Tongue (tissue), 3 donors: ENCODE measurements at places on chromosomes 1 and 21.
A peak's percentile ranks its signal among the peaks of the same experiment; 100 is the strongest.

DNA sequence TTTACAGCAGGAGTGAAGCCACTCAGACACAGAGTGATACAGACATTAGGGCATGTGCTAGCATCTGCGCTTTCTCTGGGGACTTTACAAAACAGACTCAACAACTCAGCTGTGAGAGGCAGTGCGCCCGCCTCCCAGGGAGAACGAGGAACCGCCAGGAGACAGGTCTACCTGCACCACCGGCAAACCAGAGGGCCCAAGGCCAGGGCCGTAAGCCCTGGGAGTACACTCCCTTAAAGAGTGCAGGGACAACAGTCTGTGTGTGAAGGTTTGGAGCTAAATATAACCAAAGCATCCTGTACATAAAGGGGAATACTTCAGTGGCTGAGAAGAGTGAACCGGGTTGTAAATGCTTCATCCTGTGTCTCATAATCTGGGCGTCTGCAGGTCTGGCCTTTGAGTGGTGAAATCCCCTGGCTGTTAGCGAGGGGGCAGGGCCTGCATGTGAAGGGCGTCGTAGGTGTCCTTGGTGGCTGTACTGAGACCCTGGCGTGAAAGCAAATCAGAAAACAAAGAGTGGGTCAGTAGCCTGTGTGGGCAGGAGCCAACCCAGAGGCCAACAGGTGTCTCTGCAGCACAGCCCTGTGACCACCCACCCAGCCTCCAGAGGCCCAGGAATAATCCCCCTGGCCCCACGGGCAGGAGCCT is 86.9 kb downstream of the CD247 start:
- DNase-seq: no peak

- DNase-seq: no peak
These were observed 22.6 kb upstream of the IL20 start for GRCh38 chr1:206842854-206843253.

- DNase-seq: no peak
These were observed 170.9 kb upstream of the USP25 start for GRCh38 chr21:15558884-15559283.

DNA sequence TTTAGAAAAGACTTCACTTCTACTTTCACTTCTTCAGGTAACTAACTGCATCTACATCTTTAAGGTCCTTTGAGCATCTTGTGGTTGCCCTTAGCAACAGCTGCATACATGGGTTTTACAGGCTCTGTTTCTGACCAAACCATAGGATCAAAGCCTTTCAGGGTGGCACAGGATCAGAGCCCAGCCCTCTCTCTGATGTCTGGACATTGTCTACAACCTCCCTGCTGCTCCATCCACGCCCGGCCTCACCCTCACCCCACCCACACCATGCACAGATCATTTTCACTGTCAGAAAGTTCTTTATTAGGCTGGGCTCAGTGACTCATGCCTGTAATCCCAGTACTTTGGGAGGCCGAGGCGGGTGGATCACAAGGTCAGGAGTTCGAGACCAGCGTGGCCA is 5.2 kb downstream of the NCF2 start:
- DNase-seq: no peak

DNA sequence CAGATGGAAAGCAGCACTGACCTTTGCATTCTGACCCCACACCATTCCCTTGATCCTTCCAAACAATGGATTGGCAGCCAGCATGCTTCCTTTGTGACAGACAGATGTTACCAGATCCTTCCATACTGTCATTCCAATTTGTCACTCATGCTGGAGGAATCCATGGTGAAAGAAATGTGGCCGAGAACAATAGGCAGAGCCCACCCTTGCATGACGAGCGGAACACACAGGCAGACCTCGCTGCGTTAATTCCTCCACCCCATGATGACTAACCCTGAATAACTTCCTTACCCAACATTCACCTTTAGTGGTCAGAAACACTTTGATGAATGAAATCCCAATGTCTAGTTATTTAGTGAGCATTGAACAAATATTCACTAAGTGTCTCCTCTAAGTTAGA is 45.1 kb downstream of the PDPN start:
- DNase-seq: no peak

DNA sequence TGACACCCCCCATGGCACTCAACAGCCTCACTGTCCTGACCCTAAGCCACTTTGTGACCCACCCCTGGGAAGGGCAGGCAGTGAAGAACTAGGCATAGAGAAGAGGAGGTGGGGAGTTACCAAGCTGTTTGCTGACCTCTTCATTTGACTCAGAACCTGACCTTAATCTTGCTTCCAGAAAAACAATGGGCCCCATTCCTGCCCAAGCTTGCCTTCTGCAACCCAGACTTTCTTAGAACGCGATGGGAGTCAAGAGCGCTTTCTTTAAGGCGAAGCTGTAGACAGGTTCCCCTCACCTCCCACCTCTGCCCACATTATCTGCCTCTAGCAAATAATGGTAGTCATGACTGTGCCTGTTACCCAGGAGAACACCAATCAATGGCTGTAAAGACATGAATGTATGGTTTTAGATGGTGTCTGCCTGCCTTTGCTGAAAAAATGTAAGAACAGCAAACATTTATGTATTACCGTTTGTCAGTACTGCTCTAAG is 8.2 kb upstream of the CBR3 start:
- DNase-seq: no peak

DNA sequence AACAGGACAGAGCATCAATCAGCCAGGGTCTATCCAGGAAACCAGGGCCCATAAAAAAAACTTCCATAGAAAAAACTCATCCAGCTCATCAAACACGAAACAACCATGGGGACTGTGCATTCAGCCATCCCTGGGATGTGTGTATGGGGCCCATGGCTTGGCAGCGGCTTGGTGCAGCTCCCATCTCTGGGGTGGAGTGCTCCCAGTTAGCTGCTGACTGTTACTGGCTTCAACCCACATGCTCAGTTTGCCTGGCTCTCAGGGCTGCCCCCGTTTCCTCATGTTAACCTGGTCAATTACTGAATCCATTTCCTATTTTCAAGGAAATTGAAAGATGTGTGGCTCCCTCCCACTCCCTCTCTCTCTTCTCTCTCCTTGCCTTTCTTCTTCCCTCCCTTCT is 37.3 kb upstream of the STUM start:
- no peak for DNase-seq

- DNase-seq: no peak
These were observed 340.0 kb upstream of the DUSP10 start for GRCh38 chr1:222081859-222082258.

DNA sequence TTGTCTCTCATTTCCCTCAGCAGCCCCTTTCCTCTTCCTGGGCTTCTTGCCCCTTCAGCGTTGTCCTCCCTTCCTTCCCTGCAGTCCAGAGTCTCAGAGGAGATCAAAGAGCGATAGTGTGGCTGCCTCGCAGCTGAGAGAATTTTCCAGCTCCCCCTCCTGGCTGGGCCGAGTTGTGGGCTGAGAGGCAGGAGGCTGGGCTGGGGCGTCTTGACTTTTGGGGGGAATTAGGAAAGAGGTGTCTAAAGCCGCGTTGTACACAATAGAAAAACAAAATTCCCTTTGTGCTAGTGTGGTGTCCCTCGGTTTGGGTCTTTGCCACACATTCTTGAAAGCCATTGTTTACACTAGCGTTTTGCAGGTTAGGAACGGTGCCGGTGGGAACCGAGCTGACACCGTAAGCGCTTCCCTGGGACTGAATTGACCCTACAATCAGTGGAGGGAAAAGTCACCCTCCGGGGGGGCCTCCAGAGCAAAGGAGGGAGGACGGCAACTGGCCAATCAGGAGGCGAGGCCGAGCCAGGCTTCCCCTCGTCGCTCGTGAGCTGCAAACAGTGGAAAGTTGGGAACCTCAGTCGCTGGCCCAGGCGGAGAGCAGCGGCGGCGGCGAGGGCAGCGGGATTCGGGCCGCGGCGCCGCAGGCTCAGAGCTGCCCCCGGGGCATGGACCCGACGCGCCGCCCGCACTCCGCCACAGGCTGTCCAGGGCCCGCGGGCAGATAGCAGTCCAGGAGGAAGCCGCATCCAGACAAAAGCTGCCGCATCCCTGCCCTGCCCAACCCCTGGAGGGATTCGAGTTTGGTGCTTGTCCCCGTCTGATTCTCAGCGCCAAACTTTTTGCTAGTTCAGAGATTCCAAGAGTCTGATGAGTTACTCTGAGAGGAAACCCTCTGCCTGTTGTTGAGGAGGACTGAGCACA is at the start of gene HMCN1:
Gene HMCN1 (plus strand): TSS at position 574 of the 918 bp plus-strand sequence. CDS start 389 bp downstream, outside the sequence.
- peak; percentile 81 for DNase-seq

GRCh38 chr1:2283991-2284895 is 56.1 kb downstream of the SKI start:
- no peak for DNase-seq

GRCh38 chr1:43366179-43366578 is 1.6 kb downstream of the ELOVL1 start:
- peak; percentile 24 for DNase-seq

DNA sequence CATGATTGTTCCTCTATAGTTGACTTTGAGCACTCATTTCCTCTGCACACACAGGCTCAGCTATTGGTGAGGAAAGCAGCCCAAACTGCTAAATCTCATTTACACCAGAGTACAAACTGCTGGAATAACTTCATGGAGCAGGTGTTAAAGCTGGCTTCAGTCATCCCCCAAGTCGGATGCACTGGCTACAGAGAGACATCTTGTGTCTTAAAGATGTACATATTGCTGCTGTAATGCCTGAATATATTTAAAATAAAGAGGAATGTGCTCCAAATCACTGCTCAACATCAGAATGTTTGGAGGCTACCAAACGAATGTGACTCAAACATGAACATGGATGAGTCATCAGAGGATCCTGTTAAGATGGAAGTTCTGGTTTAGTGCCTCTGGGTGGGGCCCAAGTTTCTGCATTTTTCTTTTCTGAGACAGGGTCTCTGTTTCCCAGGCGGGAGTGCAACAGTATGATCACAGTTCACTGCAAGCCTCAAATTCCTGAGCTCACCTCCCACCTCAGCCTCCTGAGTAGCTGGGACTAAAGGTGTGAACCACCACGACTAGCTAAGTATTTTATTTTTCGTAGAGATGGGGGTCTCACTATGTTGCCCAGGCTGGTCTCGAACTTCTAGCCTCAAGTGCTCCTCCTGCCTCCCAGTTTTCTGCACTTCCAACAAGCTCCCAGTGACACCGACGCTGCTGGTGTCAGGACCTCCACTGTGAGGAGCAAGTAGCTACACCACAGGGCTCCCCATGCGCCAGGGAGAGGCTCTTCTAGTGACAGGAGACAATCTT is 79.0 kb upstream of the KRTAP19-8 start:
- DNase-seq: peak; percentile 55

GRCh38 chr1:85707267-85707989 is 805 bp downstream of the ZNHIT6 start:
- peak; percentile 2 for DNase-seq

- no peak for DNase-seq
These were observed 79.6 kb downstream of the DOP1B start for GRCh38 chr21:36236052-36236730.

DNA sequence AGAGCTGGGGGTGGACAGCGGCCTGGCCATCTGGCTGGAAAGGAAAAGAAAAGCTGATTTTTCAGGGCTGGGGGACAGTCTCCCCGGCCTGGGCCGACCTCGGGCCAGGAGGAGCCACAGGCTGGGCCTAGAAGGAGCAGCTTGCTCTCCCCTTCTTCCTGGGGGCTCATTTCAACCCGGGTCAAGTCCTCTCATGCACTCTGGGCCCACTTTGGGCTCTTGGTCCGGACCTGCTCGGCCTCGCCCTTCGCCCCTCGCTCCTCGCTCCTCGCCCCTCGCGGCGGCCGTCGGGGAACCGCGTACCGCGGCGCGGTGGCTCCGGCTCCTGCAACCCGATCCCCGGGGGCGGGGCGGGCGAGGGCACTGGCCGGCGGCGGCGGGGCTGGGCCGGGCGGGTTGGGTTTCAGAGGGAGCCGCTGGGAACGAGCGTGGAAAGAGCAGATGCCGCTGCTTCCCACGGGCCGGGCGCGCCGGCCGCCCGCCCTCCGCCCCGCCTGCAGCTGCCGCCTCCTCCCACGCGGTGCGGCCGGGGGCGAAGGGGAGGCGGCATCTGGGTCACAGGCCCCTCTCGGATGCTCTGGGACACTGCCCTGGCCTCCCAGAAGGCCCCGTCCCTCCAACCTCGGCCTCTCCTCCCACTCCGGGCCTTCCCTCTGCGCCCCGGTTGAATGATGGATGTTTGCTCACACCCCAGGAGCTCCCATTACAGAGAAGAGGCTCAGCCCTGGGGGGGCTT is 6.6 kb downstream of the HEYL start:
- peak; percentile 90 for DNase-seq

DNA sequence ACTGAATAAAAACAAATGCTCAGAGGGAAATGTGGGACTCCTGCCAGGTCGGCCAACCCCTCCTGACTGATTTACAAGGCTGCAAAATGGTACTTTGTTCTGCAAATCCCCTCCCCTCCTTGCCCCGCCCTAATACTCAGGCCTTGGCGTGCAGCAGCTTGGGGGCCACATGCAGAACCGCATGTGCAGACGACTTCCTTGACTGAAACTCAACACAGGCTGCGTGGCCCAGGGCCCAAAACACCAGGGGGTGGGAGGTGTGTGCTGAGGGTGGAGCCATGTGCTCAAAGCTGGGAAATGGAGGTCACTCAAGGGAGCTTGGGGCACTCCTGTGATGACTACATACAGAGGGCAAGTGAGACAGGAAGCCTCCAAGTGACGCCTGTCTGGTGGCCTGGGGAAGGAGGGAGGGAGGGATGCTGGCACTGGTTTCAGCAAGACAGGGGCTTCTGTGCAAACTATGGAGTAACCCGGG is 87.2 kb downstream of the MRPL37 start:
- peak; percentile 92 for DNase-seq

DNA sequence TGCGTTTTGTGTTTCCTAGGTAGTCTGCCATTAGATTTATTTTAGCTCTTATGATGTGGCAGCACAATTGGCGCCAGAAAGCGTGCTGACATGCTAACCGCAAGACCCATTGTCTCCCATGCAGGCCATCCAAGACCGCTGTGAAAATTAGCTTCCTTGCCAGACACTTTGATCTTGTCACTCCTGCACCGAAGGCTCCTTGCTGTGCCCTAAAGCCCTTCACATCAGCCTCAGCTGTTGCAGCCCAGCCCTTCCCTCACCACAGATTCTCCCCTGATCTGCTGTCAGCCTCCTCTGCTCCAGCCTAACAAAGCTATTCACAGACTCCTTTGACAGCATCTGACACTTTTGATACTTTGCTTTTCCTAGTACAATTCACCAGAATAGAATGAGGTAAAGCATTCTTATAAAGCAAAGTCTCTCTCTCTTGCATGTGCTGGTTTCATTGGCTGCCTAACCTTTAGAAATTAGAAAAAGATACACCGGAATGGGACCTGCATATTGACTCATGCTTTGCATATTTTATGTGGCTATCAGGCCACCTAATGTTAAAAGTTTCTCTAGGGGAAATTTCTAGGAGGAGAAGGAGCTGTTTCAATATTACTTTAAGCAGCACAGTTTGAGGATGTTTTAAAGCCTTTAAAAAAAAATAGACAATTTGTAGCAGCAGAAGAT is 280.3 kb upstream of the FMN2 start:
- DNase-seq: peak; percentile 39

DNA sequence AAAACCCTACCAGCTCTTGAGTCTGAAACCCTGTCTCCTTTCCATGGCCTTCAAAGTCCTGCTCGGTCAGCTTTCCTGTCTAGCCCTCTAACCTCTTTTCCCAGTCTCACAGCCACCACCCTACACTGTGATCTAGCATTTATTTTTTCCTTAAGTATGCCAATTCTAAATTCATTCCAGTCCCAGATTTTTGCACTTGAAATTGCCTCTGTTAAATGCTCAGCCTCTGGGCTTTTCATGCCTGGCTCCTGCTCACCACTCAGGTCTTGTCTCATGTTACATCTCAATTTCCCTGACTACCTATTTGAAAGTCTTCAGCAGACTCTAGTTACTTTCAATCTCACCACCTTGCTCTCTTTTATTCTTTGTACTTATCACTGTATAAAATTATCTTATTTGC is 176.2 kb downstream of the ADGRL4 start:
- no peak for DNase-seq
